SK-N-SH (cell line): ENCODE measurements at places on chromosomes 16 and 17.

DNA sequence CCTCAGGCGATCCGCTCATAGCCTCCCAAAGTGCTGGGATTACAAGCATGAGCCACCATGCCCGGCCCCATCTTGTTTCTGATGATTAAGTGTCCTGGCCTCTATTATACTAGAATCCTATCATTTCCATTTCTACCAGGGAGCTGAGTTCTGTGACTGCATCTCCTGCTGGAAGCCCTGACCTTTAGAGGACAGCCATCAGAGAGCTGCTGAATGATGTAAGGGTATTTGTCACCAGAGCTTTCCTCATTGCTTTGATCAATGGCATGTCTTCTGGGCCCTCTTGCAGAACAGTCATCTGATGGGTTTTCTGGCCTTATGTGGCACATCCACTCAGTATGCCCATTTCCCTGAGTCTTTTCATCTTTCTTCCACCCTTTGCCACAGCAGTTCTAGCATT, 39.9 kb downstream of the PSMD12 start:
- no peak for DNase-seq

- DNase-seq: no peak
These were observed 9.9 kb downstream of the SSTR5 start for GRCh38 chr16:1082266-1082951.

- peak; percentile 41 for DNase-seq
These were observed 435.6 kb downstream of the WWOX start for GRCh38 chr16:78535098-78535497.

DNA sequence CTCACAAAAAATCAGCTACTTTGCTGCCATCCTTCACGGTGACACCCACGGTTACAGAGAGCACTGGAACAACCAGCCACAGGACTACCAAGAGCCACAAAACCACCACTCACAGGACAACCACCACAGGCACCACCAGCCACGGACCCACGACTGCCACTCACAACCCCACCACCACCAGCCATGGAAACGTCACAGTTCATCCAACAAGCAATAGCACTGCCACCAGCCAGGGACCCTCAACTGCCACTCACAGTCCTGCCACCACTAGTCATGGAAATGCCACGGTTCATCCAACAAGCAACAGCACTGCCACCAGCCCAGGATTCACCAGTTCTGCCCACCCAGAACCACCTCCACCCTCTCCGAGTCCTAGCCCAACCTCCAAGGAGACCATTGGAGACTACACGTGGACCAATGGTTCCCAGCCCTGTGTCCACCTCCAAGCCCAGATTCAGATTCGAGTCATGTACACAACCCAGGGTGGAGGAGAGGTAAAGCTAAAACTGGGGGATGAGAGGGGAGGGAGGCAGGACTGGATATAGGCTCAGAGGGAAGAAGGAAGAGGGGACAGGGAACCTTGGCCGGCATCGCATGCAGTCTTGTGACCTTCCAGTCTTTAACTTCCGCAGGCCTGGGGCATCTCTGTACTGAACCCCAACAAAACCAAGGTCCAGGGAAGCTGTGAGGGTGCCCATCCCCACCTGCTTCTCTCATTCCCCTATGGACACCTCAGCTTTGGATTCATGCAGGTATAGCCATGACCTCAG, 581 bp downstream of the CD68 start:
- no peak for DNase-seq

DNA sequence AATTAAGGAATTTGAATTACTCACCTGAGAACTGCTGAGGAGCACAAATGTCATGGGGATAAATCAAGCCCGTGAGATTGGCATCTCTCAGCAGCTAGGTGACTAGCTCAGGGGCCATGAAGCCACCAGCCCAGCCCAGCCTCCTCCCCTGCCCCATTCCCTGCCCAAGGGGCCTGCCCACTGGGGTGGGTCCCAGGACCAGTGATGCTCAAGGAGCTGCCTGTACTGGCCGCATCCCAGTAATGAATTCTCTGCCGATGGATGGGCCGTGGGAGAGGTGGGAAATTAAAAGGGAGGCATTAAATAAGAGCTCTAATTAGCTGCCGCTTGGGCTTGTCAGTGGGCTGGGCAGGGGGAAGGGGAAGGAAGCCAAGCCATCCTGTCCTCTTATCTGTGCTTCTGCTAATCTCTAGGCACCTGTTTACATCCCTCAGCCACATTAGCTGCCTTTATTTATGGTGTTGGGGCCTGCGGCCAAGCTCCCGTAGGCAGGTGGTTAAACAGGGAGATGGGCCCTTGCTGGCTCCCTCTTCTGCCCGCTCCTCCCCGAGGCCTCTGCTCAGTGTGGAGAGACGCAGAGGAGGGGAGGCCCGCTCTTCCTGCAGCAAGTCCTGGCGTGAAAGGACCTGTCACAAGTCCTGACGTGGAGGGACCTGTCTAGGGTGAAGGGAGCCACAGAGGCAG, 48.8 kb downstream of the PIPOX start:
- no peak for DNase-seq

- DNase-seq: no peak
These were observed 33.1 kb upstream of the LGALS9 start for GRCh38 chr17:27597783-27598320.

DNA sequence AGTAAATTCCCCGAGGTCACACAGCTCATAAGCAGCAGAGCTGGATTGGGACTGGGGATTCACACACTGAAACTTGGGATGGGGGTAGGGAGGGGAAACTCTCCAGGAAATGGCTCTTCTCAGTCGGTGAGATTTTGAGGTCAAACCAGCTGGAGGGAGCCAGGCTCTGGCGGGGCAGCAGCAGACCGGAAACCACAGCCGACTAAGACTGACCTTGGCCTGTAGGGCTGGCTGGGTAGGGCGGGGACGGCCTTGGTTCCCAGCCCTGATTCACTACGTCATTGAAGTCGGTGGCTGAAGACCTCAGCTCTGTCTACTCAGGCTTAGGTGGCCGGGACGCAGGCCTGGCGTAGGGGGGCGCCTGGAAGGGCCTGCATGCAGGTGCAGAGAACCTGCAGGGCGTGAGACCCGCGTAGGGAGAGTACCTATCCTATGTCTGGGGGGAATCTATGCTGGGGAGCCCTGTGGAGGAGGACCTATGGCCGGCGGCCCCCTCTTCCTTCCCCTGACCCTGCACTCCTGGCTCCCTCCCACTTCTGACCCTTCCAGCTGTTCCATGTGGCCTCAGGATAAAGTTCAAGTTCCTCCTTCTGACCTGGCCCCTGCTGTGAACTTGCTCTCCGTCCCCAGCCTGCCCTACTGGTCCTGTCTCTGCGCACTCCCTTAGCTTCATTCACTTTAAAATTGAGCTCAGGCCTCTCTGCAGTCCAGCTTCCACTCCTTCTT, 11.9 kb upstream of the SLC4A1 start:
- no peak for DNase-seq

DNA sequence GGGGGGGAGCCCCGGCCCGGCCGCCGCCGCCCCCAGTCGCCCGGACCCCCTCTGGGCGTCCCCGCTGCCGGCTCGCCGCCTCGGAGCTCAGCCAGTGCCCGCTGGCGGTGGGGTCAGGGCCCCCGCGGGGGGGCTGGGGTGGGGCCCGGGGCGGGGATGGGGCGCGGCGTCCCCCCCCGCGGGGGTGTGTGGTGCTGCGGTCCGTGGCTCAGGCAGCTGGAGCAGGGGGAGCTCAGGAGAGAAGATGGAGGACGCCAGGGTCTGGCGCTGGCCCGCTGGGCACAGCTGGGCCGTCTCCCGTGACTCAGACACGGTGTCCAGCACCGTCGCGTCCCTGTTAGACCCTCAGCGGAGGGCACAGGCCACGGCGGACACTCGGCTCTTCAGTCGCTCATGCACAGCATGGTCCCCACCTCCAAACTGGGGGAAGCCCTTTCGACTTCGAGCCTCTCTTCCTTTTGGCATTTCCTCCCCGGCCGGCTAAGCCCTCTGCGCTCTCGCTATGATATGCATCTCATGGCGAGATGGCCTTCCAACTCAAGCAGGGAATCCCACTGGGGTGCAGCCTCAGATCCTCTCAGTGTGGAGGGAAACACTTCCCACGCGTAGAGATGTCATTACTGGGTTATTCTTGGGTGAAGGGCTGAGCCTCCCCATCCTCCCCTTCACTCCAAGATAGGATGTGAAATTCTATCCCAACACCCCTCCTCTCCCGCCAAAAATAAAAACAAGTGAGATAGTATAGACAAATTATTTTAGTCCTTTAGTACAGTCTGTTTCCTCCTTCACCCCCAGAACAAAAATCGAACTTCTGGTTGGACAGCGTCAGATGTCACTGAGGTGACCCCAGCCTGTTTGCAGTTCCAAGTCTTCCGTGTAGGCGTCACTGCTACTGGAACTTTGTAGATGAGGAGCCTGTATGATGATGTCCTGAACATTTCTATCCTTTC, 522 bp upstream of the VEZF1 start:
- DNase-seq: peak; percentile 98

DNA sequence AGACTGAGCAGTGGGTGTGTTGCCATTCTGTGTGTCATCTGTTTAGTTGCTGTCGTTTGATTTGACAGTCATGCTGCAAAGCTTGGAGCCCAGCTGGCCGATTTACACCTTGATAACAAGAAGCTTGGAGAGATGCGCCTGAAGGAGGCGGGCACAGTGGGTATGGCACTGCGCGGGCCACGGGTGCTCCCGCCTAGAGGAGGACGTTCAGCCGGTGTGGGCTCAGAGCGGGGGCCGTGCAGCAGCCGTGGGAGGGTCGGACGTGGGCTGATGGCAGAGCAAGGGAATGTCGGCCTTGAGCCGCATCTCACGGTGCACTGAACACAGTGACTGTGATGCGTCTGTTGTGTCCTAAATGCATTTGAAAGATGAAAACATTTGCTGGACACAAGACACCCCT, 3.7 kb downstream of the FN3KRP start:
- DNase-seq: no peak

DNA sequence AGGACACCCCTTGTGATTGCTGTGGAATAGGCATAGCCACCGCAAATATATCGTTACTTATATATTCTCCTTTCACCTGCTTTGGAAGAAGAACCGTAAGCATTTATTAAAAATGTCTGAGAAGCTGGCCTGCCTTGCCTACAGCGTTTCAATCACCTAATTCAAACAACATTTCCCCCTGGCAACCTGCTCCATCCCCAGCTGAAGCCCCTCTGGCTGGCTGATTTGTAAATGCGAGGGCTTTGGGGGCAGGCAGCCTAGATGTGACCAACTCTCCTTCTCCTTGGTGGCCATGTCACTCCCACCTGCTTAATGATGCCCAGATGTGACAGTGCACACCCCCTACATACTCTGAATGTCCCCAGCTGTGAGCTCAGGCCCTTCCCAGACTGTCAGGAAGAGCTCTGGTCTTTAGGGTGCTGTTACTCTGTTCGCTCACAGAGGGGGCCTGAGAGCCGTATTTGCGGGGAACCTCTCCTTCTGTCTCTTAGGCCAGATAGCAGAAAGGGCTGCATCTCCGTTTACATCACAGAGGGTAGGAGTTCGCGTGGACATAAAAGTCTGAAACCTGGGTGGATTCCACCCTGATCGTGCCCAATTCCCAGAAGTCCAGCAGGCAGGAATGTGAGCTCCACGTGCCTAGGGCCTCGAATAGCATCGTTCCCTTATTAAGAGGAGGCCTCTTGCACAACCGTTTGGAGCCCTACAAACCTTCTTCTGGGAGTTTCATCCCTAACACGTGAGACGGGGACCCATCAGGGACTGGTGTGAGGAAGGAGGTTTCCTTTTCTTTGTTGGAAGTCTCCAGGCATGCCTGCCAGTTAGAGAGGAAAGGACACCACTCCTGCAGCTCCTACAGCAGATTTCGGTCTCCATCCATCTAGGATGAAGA, 2.4 kb upstream of the SDK2 start:
- peak; percentile 83 for DNase-seq

DNA sequence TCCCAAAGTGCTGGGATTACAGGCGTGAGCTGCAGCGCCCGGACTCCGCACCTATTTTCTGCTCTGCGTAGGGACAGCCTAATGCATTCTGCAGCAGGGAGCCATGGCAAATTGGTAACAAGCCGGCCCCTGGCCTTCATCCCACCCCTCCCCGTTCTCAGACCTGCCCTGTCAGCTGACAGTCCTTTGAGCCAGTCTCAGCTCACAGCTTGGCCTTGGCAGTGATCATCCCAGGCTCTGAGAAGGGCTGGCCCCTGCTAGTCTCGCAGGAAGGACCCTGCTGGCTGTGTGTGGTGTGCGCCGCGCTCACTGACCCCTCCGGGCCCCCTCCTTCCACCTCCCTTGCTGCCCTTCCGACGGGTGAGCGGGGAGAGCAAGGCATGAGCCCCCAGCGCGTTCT, 10.3 kb upstream of the NPTX1 start:
- no peak for DNase-seq

GRCh38 chr16:1707193-1707790, 1.3 kb downstream of the MAPK8IP3 start:
- peak; percentile 54 for DNase-seq

GRCh38 chr16:82504836-82505235, 121.9 kb upstream of the CDH13 start:
- DNase-seq: no peak
